Sciatic nerve (tissue), 2 donors: ENCODE measurements at places on chromosomes 12 and 14.
A peak's percentile ranks its signal among the peaks of the same experiment; 100 is the strongest.

DNA sequence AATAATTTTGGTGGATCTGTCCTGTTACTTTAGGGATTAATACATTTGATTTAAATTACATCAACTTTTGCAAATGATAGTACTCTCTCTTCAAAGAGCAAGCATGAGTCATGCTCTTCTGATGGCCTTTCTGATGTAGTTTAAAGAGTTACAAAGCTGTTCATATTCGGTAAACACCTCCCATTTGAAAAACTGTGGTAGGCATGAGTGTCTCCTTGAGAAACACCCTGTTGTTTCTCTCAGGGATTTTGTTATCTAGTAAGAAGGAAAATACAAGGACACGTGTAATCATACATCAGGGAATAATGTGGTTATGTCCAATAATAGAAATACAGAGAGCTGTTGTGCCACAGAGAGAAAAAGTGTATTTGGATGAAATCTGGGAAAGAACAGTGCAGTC lies 53.3 kb upstream of the E2F7 start:
- no peak for DNase-seq

DNA sequence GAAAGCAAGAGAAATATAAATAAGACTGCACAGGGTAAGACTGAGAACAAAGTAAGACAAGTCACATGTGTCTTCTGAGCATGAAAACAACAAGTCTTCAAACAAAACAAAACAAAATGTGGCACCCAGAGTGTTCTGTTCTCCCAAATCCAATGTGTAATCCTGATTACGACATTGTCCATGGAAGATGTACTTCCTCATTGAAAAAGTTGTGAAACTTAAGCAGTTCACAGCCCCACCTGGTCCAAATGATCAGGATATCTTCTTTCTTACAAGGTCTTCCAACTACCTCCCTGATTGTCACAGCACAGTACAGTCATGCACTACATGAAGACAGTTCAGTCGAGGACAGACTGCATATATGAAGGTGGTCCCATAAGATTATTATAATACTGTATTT lies 23.3 kb upstream of the NEK9 start:
- DNase-seq = no peak

- no peak for DNase-seq
These were observed 87.7 kb downstream of the C12orf75 start for GRCh38 chr12:105418229-105418628.

- DNase-seq = no peak
These were observed 983.0 kb upstream of the LRFN5 start for GRCh38 chr14:40623643-40624042.

- DNase-seq = no peak
These were observed 238.5 kb downstream of the RBM19 start for GRCh38 chr12:113727651-113728061.

GRCh38 chr12:108589840-108590229 lies 8.0 kb downstream of the TMEM119 start:
- no peak for DNase-seq

DNA sequence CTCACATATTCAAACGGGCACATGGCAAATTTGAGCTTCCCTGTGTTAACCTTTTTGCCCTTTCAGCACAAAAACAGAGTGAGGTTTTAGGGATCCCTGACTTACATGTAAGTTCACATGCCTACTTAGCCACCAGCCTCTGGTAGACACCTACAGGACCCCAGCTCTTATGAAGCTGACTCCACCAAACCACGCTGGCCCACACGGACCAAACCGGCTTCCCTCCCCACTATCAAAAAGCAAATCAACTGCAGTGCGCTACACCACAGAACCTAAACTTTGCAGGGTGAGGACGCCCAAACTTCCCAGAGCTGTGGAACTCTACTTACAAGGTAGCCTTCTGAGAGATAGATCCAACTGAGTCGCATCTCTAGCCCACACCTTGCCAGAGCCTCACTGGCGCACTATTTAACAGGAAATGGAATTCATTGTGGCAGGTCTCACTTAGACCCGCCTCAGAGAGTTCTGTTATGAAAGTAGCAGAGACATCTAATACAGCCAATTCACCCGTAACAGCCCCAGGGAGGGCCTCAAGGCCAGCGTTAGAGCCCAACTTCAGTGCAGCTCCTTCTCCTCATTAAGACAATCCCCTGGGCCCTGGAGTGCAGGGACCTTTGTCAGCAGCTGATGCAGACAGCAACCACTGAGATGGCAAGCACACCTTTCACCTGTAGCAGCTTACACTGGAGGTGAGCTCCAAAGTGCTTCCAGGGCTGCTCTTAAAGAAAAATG lies 49.2 kb downstream of the SH2B3 start:
- no peak for DNase-seq

DNA sequence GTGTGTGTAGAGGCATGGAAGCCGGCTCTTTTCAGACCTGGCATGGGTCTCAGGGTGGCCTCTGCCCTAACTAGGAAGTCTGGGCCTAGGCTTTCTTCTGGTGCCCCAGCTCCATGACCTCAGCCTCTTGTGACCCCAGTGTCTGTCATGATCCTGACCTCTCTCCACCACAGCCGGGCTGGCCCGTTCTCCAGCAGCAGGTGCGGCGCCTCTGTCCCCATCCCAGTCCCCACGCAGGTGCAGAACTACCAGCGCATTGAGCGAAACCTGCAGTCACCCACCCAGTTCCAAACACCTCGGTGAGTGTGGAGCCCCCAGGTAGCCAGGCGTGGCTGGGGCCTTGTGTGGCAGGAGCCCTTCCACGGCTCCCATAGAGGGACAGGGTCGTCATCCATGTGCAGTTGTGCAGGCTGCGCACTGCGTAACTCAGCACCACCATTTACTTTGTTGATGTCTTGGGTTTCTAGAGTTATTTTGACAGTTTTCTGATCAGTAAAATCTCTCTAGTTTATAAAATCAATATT lies 14.8 kb upstream of the PUS1 start:
- no peak for DNase-seq

DNA sequence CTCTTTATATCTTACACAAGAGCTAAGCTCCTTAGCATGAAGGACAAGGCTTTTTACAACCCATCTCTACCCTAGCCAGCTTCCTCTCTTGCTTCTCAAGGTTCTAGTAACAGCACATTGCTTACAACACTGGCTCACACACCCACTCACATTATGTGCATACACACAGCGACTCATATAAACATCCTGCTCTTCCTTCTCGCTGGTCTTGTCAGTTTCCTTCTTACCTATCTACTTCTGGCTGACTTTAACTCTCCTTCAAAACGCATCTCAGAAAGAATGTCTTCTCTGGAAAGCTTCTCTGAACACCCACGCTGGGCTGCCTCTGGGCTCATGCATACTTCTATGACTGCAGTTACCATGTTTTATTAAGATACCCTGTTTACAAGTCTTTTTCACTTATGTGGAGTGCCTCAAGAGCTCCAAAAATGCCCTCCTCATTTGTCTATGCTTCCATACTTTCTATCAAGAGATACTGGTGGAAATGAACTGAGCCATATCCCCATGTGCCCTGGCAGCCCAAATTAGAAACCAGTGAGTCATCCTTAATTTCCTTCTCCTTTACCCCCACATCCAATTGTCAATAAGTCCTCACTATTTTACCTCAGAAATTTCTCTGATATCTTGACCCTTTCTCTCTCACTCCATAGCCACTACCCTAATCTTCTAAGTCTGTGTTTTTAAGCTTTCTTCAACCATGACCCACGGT lies 126.9 kb upstream of the KRAS start:
- DNase-seq = no peak

GRCh38 chr12:2628401-2628800 lies 166.4 kb upstream of the FKBP4 start:
- DNase-seq = no peak

- DNase-seq = no peak
These were observed 493.3 kb downstream of the EGLN3 start for GRCh38 chr14:33457617-33458016.

DNA sequence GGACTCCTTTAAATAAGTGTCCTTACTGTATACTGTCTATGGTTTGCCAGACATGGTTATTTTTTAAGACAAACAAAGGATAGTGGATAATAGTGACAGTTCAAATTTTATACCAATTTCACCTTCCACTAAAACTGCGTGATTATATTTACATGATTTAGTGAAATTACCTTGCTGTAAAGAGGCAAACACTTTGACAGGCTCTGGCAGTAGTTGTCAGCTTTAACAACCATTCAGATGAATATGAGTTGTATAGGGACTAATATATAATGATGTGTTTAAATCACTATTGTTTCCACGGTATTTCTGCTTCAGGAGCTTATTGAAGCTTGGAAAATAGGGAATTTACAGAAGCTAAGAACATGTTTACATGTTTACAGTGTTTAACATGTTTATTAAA lies 1364.0 kb downstream of the FSCB start:
- DNase-seq = no peak

DNA sequence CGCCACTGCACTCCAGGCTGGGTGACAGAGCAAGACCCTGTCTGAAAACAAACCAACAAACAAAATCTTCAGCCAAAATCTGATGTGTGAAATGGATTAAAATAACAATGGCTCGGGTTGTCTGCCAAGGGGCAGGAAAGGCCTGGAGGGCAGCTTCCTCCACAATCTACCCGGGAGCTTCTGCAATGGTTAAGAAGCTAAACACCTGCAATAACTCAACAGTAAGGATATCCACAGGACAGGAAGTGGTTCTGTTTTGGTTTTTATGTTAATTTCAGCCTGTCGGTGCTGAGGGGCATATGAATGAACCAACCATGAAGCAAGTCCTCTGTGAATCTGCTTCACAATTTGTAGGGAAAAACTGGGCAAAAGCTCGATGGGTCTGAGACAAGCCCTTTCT lies 34.4 kb downstream of the RAD52 start:
- no peak for DNase-seq

GRCh38 chr14:57961786-57962060 lies 95.8 kb upstream of the SLC35F4 start:
- DNase-seq = no peak

DNA sequence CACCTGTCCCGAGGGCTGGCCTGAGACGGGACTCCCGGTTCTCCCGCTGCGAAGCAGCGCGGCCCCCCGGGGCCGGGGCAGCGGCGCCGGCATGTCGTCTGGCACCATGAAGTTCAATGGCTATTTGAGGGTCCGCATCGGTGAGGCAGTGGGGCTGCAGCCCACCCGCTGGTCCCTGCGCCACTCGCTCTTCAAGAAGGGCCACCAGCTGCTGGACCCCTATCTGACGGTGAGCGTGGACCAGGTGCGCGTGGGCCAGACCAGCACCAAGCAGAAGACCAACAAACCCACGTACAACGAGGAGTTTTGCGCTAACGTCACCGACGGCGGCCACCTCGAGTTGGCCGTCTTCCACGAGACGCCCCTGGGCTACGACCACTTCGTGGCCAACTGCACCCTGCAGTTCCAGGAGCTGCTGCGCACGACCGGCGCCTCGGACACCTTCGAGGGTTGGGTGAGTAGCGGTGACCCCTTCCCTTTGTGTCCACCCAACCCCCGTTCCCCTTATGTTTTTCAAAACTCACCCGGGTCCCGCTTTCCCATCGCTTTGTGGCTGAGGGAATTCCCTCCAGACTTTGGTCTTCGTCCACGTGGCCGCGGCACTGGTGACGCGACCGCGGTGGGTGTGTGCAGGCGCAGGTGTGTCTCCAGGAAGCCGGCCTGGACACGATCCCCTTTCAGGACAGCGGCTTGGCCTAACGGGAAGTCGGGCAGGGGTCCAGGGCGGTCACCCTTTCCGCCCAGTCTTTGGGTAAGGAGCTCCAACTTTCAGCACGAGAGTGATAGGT lies 826 bp downstream of the PRKCH start:
- no peak for DNase-seq

DNA sequence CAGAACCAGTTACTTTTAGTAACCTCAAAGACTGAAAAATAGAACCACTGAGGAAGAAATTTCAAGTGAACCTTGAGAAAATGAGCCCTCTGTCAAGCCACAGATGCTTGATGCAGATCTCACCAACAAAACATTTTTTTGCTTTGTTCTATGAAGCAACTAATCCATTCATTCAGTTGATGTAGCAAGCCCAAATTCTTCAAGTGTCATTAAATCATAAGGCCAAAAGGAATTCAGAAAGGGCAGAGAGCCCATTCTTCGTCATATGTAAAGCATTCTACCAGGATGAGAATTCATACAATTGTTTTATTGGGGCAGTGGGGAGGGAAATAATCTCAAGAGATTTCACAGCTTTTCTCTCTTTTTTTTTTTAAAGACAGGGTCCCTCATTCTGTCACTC lies 218.0 kb upstream of the RGS6 start:
- no peak for DNase-seq

- no peak for DNase-seq
These were observed 6.1 kb downstream of the HOXC5 start for GRCh38 chr12:54038871-54039414.

- DNase-seq = no peak
These were observed 203.5 kb upstream of the PLXNC1 start for GRCh38 chr12:93944911-93945310.

- peak; percentile 55 for DNase-seq
These were observed 66.4 kb downstream of the TESC start for GRCh38 chr12:117032593-117033381.

GRCh38 chr14:34770901-34771300 lies 56.5 kb upstream of the CFL2 start:
- no peak for DNase-seq

GRCh38 chr12:4118017-4118510 lies 155.5 kb upstream of the CCND2 start:
- peak; percentile 70 for DNase-seq

GRCh38 chr14:52338051-52338681 lies 24.1 kb downstream of the PTGER2 start:
- no peak for DNase-seq

DNA sequence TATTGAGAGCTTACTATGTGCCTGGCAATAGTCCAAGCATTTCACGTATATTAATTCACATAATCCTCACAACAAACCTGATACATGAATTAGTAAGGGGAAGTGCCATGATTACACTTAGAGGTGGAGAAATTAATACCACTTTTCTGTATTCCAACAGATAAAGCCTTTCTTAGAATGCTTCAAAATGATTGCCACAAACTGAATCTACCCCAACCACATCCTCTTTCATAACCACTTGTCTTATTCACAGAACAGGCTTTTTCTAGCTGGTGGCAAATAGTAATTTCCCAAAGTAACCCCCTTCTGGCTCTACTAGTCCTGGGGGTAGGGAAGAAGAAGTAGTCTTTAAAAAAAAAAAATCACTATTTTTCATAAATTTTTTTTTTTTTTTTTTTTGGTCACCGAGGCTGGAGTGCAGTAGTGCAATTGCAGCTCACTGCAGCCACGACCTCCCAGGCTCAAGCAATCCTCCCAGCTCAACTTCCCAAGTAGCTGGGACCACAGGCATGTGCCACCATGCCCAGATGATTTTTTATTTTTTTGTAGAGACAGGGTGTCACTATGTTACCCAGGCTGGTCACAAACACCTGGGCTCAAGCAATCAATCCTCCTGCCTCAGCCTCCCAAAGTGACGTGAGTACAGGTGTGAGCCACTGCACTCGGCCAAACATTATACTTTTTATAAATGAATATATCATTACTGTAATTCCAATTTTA lies 59.0 kb upstream of the ARID2 start:
- no peak for DNase-seq

DNA sequence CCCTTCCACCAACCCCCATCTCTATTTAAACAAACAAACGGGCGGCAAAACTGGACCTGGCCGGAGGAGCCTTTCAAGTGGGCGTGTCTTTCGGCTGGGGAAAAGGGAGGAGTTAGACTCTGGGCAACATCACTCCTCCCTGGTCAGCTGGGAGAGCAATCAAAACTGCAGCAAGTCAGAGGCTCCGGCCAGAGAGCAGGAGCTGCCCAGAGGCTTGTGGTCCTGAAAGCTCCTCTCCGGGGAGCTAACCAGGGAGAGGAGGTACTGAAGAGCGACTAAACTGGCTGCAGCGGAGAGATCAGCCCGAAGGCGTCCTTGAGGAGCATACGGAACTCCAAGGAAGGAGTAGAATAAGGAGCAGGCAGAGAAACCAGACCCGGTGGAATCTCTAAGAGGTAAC lies at the start of gene NEUROD4:
Gene NEUROD4, plus strand, starts transcription at position 191 of the 400 bp plus-strand sequence. CDS start 6,466 bp downstream, outside the sequence.
- peak; percentile 57 for DNase-seq
